Hepatocyte (in vitro differentiated cells): ENCODE measurements at places on chromosomes 2 and 18.

DNA sequence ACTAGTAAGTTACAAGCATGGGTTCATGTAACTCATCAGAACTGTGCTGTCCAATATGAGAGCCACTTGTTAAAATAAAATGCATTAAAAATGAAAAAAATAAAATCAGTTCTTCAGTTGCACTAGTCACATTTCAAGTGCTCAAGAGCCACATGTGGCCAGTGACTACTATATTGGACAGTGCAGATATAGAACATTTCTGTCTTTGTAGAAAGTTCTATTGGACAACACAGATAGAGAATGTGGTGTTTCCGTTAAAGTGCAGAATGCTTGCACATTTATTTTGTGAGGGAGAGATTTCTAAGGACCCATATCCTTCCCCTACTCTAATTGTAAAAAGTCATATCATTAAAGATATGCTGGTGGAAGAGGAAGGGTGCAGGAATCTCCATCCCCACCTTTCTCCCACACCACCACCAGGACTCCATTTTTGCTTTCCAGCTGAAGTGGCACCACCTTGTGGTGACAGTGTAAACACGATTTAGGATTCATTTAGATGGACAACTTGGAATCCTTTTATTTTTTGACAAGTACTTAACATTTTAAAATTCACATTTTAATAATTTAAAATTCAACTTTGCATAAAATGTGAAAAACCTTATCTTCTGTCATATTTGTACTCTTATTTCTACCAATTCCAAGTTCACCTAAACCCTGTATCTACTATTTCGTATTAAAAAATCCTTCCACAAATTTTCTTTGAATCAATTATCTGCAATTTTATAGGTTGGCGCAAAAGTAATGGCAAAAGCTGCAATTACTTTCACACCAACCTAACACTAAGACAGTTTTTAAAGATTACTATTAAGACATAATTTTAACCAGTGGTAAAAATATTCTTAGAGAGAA lies 9.4 kb upstream of the CD302 start:
- no peaks in the 10 kb centered on the region for H3K36me3 ChIP-seq
- H3K4me3 ChIP-seq = no peak overlapping the region
- no peak overlapping the region for H3K27ac ChIP-seq
- no peaks in the 10 kb centered on the region for H3K27me3 ChIP-seq

DNA sequence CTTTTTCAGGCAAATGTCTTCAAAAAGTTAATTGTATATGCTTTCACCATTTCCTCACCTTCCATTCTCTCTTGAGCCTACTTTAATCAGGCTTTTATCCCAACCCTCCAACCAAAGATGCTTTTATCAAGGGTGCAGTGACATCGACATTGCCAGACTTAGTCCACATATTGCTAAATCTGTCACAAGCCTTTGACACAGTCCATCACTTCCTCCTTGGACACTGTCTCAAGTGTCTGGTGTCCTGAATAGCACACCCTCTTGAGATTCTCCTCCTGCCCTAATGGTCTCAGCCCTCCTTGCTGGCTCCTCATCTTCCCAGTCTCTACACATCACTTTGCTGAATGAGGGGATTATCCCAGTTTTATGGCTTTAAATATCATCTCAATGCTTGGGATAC lies 147.5 kb upstream of the SLC39A10 start:
- no peaks in the 10 kb centered on the region for H3K4me1 ChIP-seq
- H3K36me3 ChIP-seq = no peaks in the 10 kb centered on the region
- no peak overlapping the region for H3K4me3 ChIP-seq
- no peak for DNase-seq
- H3K27me3 ChIP-seq = no peaks in the 10 kb centered on the region

GRCh38 chr2:20653695-20654534 lies 3.0 kb upstream of the HS1BP3 start:
- H3K27ac ChIP-seq = no peak overlapping the region
- DNase-seq = no peak
- peaks cover 15% of the 10 kb centered on the region for H3K4me1 ChIP-seq
- no peak overlapping the region for H3K4me3 ChIP-seq
- H3K27me3 ChIP-seq = peaks cover 8% of the 10 kb centered on the region

DNA sequence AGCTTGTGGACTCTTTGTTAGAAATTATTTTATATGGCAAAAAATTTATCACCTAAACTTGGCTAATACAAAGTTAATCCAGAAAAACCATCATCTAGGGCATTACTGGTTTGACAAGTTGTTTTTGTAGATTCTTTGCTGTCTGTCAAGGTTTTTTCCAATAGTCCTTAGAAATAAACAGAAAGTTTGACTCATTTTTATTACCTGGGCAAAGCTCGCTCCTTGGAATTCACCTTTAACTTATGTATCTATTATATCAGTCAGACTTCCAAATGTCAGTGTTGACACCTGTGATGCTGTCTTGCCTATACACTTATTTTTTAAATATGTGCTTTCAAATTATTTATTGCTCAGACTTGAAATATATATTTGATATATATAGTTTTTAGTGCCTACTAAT lies 21.7 kb downstream of the LAMA3 start:
- no peak overlapping the region for H3K4me3 ChIP-seq
- H3K27me3 ChIP-seq = no peaks in the 10 kb centered on the region
- peaks cover 10% of the 10 kb centered on the region for H3K4me1 ChIP-seq
- no peaks in the 10 kb centered on the region for H3K36me3 ChIP-seq

DNA sequence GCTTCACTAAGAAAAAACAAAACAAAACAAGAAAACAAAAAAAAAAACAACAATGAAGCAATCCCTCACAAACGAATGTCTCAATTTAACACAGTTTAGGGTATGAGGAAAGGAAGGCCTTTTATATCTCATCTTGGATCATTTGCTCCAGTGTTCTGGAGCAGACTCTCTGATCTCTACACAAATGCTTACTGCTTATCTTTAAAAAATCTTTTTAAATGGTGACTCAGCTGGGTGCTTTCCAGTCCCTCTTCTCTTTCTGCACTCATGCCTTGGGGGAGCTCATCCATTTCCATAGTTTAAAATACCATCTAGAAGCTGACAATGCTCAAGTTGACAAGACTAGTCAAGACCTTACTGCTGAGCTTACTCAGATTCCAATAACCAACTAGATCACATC lies 56.2 kb downstream of the ETAA1 start:
- H3K4me3 ChIP-seq = no peak overlapping the region
- H3K27me3 ChIP-seq = no peaks in the 10 kb centered on the region
- no peak overlapping the region for H3K27ac ChIP-seq
- no peak for DNase-seq
- H3K36me3 ChIP-seq = no peaks in the 10 kb centered on the region
- H3K4me1 ChIP-seq = no peaks in the 10 kb centered on the region

DNA sequence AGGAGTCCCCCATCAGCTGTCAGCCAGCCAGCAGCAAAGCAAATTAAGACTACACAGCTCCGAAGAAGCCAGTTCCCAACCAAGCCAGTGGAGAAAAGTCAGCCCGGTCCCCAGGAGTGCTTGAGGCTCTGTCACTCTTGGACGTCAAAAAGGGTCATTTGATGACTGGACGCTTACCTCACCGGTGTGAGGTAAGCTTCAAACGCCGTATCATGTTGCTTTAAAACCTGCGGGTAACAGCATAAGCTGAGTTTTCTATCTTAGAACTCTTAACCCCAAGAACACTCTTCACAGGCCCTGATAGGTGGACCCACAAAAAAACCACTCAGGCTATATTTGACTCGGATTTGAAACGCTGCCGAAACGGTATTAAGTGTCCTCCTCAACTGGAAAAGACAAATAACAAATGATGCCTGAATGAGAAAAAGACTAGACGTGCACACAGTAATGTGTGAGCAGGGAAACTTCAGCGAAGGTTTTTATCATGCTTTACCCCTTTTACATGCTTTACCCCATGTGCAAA lies 682 bp upstream of the LNPK start:
- peak overlapping the region; percentile 40 for H3K4me3 ChIP-seq
- no peaks in the 10 kb centered on the region for H3K36me3 ChIP-seq
- peaks cover 8% of the 10 kb centered on the region for H3K4me1 ChIP-seq
- H3K27me3 ChIP-seq = no peaks in the 10 kb centered on the region
- peak; percentile 38 for DNase-seq

DNA sequence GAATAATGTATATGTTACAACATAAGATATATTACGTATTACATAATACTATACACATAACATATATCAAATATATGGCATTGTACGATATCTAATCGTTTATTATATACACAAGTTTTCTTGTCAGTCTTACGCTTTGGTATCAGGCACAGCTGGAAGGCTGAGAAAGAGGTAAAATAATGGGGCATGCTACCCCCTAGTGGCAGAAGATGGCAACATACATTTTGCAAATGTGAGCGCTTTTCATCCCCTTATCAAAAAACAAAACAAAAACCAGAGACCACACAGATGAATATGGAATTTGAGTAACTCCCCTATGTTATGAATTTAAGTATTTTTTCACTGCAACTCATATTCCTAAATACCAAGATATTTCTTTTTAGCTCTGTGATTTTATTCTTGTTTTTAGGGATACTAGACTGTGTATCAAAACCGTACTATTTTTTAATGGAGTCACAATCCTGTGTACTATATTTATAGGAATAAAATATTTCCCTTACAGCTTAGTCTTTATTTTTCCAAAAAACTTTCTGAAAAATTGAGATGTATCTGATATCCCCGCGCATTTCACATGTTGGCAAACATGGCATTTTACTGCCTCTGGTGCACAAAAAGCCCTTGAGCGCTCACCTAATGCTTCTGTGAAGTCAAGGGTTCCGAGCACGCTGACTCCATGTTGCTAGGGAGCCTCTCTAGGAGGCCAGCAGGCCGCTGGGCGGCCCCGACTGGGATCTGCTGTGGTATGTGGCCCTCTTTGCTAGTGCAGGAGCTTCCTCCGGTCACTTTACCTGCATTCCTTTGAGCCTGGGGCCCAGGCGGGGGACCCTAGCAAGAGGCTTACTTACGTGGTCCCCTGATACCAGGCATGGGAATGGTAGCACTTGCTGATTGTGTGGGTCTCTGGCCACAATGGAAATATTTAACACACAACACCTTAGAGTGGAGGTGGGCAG lies 62.5 kb downstream of the SLC4A3 start:
- H3K27me3 ChIP-seq = no peaks in the 10 kb centered on the region
- H3K27ac ChIP-seq = no peak overlapping the region
- H3K4me3 ChIP-seq = no peak overlapping the region
- DNase-seq = peak; percentile 71
- H3K36me3 ChIP-seq = no peaks in the 10 kb centered on the region
- H3K4me1 ChIP-seq = no peaks in the 10 kb centered on the region

GRCh38 chr2:238128534-238129001 lies 9.9 kb upstream of the KLHL30 start:
- H3K36me3 ChIP-seq = no peaks in the 10 kb centered on the region
- no peak overlapping the region for H3K27ac ChIP-seq
- H3K4me3 ChIP-seq = no peak overlapping the region
- no peak for DNase-seq

- H3K27me3 ChIP-seq = no peaks in the 10 kb centered on the region
- no peaks in the 10 kb centered on the region for H3K36me3 ChIP-seq
- no peak overlapping the region for H3K27ac ChIP-seq
- no peaks in the 10 kb centered on the region for H3K4me1 ChIP-seq
Measured at GRCh38 chr18:41444943-41445342, 510.1 kb upstream of the PIK3C3 start.

DNA sequence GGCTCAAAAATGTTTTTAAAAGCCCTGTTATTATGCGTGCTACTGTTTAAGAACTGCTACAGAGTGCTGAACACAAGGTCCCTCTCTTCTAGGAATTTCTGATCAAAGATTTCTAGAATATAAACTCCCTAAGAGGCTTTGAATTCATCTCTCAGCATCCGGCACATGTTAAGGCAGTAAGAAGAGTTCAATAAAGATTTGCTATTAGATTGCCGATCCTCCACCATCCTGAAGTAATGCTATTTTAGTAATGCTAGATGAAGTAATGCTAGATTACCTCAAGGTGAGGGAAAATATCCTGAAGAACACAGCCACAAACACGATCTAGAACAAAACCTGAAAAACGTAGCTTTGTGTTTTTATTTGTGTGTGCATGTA lies 949 bp upstream of the MYL12B start:
- no peak for DNase-seq
- H3K27ac ChIP-seq = peak overlapping the region; percentile 99
- peaks cover 41% of the 10 kb centered on the region for H3K4me1 ChIP-seq
- peaks cover 7% of the 10 kb centered on the region for H3K36me3 ChIP-seq
- peak overlapping the region; percentile 99 for H3K4me3 ChIP-seq

GRCh38 chr2:214853906-214854305 lies 44.4 kb upstream of the BARD1 start:
- peak; percentile 10 for DNase-seq
- H3K27ac ChIP-seq = no peak overlapping the region
- no peaks in the 10 kb centered on the region for H3K36me3 ChIP-seq
- no peak overlapping the region for H3K4me3 ChIP-seq
- no peaks in the 10 kb centered on the region for H3K4me1 ChIP-seq

GRCh38 chr2:19496646-19497045 lies 138.2 kb upstream of the OSR1 start:
- H3K4me3 ChIP-seq = no peak overlapping the region
- no peaks in the 10 kb centered on the region for H3K27me3 ChIP-seq
- no peak overlapping the region for H3K27ac ChIP-seq
- no peaks in the 10 kb centered on the region for H3K36me3 ChIP-seq
- H3K4me1 ChIP-seq = peaks cover under 1% of the 10 kb centered on the region

DNA sequence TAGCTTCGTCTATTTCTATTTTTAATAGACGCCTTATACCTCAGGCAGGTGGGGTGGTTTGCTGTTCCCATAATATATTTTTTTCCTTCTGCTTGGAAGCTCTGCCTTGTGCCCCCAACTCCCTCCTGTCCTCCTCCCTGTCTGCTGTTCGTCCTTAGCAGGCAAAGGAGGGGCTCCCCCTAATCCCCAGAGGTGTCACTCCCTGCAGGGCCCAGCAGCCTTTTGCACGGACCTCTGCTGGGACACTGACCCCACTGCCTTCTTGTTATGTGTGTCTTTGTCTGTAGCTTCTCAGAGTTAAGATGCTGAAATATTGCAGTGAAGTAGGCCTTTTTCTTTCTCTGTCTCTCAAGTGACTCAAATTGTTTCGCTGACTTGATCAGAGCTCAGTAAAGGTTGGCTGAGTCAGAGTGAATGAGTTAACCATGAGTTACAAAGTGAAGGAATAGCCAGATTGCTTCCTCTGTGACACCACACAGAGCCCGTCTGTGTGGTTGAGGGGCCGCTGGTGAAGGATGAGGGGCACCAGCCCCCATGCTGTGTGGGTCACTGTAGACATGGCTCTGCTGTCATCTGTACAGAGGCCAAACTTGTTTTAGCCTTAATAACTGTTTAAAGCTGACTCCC lies 47.7 kb downstream of the PRKCE start:
- H3K36me3 ChIP-seq = no peaks in the 10 kb centered on the region
- H3K4me3 ChIP-seq = no peak overlapping the region
- H3K27me3 ChIP-seq = no peaks in the 10 kb centered on the region
- H3K27ac ChIP-seq = no peak overlapping the region

- H3K27me3 ChIP-seq = no peaks in the 10 kb centered on the region
- no peak overlapping the region for H3K4me3 ChIP-seq
- no peaks in the 10 kb centered on the region for H3K36me3 ChIP-seq
- H3K27ac ChIP-seq = no peak overlapping the region
- no peak for DNase-seq
Measured at GRCh38 chr2:223786943-223787342, 50.4 kb downstream of the AP1S3 start.

DNA sequence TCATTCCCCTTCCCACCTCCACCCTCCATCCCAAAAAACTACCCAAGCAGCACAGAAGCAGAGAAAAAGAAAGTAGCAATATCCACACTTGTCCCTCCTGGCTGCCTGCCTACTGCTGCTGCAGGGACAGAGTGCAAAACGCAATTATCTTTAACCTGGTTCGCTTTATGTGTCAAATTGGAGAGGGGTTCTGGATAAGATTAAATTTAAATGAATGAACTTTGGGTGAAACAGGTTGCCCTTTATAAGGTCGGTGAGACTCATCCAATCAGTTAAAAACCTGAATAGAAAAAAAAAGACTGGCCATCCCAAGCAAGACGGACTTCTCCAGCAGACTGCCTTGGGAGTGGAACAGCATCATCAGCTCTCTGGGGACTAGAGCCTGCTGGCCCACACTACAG lies 62.6 kb downstream of the ANKRD44 start:
- DNase-seq = no peak
- H3K36me3 ChIP-seq = no peaks in the 10 kb centered on the region
- no peak overlapping the region for H3K4me3 ChIP-seq
